ENCODE measurements at places on chromosomes 5 and 9.
A peak's percentile ranks its signal among the peaks of the same experiment; 100 is the strongest.

GRCh38 chr9:131554087-131554842 is 8.9 kb downstream of the PRRT1B start:
- no peak for DNase-seq

- DNase-seq: peak; percentile 95
Observed at GRCh38 chr9:134502809-134503211, 138.8 kb upstream of the COL5A1 start.

- DNase-seq: no peak
Observed at GRCh38 chr5:74598731-74599130, 41.8 kb downstream of the ENC1 start.

DNA sequence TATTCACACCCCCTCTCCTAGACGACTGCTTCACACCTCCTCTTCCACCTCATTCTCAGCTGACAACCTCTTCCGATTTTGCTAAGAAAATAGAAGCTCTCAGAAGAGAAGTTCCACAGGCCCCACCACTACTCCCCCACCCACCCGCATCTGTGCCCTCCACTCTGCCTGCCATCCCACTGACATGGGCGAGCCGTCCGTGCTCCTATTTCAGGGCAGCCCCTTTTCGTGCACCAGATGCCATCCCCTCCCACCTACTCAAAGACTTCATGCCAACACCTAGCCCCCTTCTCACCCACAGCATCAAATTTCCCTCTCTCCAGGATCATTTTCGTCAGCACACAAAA is 34.6 kb upstream of the JADE2 start:
- DNase-seq: no peak

- DNase-seq: no peak
Observed at GRCh38 chr9:110950041-110950645, 88.1 kb downstream of the LPAR1 start.

- no peak for DNase-seq
Observed at GRCh38 chr5:61796773-61797172, 464.7 kb downstream of the ZSWIM6 start.

- no peak for DNase-seq
Observed at GRCh38 chr9:133886563-133887501, 105.3 kb downstream of the VAV2 start.

DNA sequence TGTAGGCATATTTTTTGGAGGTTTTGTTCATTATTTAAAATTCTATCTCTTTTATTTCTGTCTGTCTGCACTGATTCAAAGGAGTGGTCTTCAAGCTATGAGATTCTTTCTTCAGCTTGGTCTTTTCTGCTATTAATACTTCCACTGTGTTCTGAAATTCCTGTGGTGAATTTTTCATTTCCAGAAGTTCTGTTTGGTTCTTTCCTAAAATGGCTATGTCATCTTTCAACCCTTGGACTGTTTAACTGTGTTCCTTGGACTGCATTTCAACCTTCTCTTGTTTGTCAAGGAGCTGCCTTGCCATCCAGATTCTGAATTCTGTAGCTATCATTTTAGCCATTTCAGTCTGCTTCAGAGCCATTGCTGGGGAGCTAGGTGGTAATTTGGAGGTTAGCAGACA is 76.3 kb downstream of the CERT1 start:
- DNase-seq: peak; percentile 16

GRCh38 chr5:74974451-74975091 is 77.8 kb downstream of the GCNT4 start:
- no peak for DNase-seq

DNA sequence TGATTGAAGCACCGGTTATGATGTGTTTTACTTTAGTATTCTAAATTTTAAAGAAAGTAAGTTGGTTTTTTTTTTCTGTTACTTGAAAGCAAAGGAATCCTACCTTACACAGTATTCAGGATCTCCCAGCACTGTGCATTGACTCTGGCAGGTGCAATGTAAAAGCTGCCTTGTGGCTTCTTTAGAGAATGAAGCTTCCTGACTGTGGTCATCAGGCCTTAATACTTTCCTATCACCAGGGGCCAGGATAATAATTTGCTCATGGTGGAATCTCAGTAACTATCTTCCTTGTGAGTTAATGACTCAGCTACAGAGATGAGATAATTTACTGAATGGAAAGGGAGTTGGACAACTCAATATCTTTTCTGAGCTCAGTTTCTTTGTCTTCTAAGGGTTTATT is 435.5 kb upstream of the ZNF608 start:
- DNase-seq: no peak

GRCh38 chr9:120368799-120369198 is 211.2 kb downstream of the CDK5RAP2 start:
- DNase-seq: no peak

DNA sequence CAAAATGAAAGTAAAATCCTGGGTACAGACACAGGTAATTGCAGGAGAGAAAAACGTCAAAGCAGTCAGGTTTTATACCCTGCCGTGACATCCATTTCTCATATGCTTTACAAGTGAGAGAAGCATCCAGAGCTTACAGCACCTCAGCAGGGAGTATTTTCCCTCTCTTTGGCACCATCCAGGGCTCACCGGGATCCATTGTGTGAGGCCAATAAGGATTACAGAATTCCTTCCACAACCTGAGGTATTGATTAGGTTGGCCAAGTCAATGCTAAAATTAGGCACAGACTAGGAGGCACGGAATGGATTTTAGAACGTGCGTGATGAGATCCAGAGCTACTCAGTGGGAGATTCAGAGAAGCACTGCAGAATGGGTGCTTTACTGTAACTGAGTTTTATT is 296.6 kb downstream of the FBXL7 start:
- no peak for DNase-seq

DNA sequence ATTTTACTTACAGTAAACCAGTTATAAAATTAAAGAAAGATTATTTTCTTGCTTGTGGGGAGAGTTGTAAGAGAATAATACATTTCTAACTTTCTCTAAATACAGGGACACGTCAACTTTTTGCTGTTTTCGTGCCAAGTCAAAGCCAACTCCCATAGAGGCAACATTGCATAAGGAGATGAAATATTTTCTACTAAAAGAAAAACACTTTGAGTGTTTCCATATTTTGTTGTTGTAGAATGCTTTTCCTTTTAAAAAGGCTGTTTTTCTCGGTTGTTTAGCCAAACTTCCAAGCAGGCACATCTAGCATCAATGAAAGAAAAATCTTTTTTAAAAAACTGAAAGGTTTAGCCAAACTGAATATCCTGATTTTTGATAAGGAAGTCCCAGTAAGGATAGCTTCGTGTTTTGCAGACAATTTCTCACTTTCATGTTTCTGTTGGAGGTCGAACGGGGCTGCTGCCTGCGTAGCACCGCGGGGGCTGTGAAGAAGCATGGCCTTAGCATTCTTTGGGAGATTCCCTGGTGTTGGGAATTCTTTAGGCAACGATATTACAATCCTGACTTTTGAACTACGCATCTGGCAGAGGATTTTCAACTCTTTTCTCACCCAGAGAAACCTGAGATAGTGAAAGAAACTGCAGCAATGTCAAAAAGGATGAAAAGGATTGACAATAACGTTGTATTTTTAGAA is 108.1 kb upstream of the FBXL7 start:
- DNase-seq: no peak

GRCh38 chr5:68172314-68172713 is 43.2 kb upstream of the PIK3R1 start:
- DNase-seq: no peak

GRCh38 chr5:140571105-140571504 is 6.5 kb downstream of the SLC35A4 start:
- no peak for DNase-seq

DNA sequence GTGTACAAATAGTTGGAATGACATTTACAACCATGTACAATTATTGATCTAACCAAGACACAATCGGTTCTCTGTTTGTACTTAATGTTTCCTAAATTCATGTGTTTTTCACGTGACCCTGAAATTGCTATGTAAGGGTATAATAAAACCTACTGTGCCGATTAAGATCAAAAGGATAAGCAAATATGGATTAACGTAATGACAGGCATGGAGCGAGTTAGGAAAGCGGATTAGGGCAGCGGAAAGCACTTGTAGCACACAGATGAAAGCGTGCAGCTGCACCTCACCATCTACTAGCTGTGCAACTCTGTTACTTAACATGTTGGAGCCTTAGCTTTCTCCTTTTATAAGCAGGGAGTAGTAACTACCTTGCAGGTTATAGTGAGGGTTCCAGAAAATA is 38.3 kb upstream of the ZFYVE16 start:
- DNase-seq: no peak

DNA sequence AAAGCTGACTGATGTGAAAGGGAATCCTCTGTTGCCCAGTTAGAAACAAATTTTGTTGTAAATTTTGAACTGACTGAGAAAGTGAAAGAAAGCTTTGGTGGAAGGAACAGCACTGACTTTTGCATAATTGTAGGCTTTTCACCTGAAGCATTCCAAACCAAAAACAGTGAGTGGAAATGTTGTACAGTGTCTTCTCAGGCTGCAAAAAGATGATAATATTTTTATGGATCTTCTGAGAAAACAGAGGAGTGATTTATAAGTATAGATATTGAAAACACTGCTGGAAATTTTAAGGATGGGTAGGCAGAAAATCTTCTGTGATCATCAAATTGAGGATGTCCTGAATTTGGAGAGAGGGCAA is 40.0 kb downstream of the LURAP1L start:
- DNase-seq: no peak

- no peak for DNase-seq
Observed at GRCh38 chr5:151079838-151080612, 809 bp downstream of the TNIP1 start.

DNA sequence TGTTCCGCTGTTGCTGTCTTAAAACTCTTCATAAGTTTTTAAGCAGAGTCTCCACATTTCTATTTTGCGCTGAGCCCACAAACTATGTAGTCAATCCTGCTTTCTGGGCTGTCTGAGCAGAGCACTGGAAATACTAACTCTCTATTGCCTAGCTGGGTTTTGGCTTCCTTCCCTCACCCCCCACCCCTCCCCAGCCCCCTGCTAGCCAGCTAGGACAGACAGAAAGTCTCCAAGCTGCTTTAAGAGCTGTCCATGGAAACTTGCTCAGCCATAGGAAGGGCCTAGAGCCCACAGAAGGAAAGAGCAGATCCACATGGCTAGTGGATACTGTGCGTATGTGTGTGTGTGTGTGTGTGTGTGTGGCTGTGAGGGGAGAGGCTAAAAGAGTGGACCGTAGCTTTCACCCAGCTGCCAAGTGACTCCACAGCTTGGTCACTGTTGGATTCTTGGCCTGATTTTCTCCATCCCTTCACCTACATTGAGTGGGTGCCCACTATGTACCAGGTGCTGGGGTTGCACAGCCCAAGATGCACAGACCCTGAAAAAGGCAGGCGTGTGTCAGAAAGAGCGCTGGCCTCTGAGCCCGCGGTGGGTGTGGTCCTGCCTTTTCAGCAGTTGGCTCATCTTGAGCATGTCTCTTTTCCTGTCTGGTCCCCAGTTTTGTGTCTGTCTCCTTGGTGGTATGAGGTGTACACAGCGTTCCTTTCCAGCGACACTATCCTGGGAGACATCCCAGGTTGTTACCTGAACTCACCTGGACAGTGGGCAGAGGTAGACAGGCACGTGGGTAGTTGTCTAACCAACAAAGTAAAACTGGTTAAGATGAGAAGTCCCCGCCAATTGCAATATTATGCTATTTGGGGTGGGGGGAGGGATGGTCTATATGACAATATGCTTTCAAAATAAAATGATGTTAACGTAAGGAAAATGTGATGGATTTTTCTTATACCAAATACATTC is 5.4 kb upstream of the NKX2-5 start:
- no peak for DNase-seq

DNA sequence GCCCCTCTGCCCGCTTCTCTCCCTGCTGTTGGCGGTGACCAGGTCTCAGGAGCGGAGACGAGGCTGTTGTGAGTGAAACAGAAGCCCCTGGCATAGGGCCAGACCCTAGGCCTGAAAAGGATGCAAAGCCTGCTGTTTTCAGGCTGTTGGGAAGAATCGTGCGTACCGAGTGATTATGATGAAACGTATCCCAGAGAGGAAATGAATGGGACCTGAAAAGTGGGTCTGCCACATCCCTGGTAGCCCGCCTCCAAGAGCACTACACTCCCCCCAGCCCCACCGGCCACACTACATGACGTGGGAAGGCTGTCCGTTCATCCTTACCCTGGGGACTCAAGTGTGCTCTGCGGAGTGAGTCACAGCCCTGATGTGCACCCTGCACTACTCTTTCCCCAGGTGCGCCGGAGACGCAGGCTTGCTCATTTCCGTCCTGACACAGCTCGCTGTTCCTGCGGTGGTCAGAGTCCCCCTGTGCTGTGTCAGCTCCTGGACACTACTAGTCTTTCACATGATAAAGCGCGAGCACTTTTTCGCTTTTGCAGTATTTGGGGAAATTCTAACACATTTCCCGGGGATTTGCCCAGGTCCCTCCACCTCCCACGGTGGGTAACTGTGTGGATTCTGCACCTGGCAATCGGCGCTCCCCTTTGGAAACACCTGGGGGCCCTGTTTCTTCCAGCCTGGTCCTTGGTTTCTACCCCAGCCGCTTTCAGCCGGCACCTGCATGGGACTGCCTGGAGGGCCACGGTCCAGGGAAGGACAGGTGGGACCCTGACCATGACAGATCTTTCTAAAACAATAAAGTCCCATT is 91.5 kb downstream of the ANKRD33B start:
- no peak for DNase-seq

DNA sequence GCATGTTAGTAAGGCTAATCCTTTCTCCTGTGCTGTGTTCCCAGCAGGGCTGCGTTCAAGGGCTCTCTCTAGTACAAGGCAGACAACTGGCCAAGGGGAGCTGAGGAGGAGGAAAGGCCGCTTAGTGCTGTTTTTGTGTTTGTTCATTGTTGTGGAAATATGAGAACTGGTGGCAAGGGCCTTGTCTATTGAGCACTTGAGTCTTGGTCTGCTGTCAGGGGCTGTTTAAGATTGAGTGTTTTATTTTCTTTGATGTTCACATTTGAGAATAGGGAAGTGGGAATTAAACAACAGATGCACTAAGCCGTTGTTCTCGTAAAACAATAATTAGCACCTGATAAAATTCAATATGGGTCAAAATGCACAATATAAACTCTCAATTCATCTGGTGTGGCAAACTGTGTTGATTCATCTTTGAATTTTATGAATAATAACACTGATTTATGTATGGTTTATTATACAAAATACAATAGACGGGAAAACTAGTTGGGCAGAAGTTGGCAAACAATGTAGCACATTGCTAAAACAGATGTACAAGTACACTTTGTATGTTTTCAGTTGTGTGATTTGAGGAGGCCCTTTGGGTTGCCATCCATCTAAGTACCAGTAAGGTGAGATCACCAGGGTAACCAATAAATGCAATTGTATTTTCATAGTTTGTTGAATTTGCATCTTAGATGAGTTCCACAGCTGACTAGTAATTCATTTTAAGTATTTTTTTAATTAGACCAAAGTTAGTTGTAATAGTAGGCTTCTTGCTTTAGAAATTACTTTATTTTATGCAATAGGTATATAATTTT is 97.6 kb upstream of the GRHPR start:
- no peak for DNase-seq

DNA sequence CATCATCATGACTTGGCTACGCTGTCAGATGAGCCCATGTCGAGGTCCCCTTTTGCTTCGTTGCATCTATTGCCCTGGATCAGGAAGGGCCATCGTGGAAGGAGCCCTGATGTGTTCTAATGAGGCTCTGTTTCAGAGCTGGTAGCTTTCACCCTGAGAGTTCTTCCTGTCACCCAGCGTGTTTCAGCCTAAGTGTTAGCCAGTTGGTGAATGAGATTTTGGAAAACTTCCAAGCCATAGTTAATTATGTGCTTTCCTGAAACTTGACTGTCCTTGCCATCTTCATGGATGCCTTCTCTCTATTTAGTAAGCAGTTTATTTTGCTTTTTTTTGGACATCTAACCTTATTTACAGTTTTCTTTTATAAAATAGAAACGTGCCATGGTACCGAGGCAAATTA is 1695.4 kb upstream of the WWC1 start:
- DNase-seq: no peak
